ENCODE measurements at places on chromosomes 11 and 22.

- peak overlapping the region; percentile 85 for H3K4me3 ChIP-seq
- peaks cover 99% of the 10 kb centered on the region for H3K4me1 ChIP-seq
- no peak for DNase-seq
Measured at GRCh38 chr11:65432100-65432650, 9.6 kb downstream of the NEAT1 start.

GRCh38 chr11:130241713-130242112, 73.0 kb downstream of the ZBTB44 start:
- no peak for DNase-seq
- peaks cover 12% of the 10 kb centered on the region for H3K4me1 ChIP-seq
- H3K4me3 ChIP-seq, result no peak overlapping the region
- H3K27ac ChIP-seq, result no peak overlapping the region
- peaks cover 28% of the 10 kb centered on the region for H3K36me3 ChIP-seq
- H3K27me3 ChIP-seq, result no peaks in the 10 kb centered on the region

GRCh38 chr11:58775066-58775708, 43.4 kb upstream of the GLYAT start:
- no peaks in the 10 kb centered on the region for H3K4me1 ChIP-seq
- DNase-seq, result no peak
- peaks cover 5% of the 10 kb centered on the region for H3K27me3 ChIP-seq
- H3K27ac ChIP-seq, result no peak overlapping the region
- H3K4me3 ChIP-seq, result no peak overlapping the region
- no peaks in the 10 kb centered on the region for H3K36me3 ChIP-seq

DNA sequence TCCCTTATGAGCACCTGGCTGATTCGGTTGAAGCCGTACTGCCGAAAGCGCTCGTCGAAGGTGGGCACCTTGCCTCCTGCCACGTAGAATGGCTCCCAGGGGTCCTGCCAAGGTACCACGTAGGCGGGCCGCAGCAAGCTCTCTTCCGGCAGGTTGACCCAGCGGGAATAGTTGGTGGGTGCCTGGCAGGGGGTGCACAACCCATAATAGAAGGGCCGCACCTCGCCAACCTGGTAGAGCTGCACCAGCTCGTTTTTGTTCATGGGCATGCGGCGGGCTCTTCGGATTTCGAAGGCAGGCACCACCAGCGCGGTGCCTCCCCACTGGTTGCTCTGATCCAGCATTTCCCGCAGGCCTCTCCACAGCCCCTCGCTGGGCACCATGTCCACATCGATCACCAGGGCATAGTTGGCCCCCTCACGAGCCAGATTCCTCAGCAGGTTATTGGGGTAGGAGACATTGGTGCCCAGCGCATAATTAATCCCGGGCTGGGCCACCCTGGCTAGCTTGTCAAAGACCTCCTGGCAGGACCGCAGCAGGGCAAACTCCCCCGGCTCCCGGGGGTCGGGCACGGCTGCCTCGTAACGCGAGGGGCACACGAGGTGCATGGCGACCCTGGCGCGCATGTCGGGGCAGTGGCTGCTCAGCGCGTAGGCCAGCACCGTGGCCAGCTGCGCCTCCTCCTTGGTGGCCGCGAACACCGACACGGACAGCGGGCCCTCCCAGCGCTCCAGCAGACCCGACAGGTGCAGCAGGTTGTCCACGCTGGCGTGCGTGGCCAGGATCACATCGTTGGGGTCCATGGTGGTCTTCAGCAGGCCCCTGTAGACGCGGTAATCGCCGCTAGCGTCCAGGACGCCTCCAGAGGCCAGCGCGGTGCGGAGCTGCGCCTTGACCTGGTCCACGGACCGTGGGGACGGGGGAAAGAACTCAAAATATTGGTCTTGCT, 679 bp downstream of the B4GAT1 start:
- no peaks in the 10 kb centered on the region for H3K36me3 ChIP-seq
- H3K4me1 ChIP-seq, result peaks cover 45% of the 10 kb centered on the region
- no peaks in the 10 kb centered on the region for H3K27me3 ChIP-seq
- peak overlapping the region; percentile 89 for H3K27ac ChIP-seq

- H3K27ac ChIP-seq, result peak overlapping the region; percentile 97
- H3K4me1 ChIP-seq, result peaks cover 50% of the 10 kb centered on the region
- peak overlapping the region; percentile 65 for H3K4me3 ChIP-seq
- peaks cover 18% of the 10 kb centered on the region for H3K27me3 ChIP-seq
- H3K36me3 ChIP-seq, result peaks cover 6% of the 10 kb centered on the region
- peak; percentile 54 for DNase-seq
Measured at GRCh38 chr22:19719050-19719482, 4.3 kb upstream of the GP1BB start.

DNA sequence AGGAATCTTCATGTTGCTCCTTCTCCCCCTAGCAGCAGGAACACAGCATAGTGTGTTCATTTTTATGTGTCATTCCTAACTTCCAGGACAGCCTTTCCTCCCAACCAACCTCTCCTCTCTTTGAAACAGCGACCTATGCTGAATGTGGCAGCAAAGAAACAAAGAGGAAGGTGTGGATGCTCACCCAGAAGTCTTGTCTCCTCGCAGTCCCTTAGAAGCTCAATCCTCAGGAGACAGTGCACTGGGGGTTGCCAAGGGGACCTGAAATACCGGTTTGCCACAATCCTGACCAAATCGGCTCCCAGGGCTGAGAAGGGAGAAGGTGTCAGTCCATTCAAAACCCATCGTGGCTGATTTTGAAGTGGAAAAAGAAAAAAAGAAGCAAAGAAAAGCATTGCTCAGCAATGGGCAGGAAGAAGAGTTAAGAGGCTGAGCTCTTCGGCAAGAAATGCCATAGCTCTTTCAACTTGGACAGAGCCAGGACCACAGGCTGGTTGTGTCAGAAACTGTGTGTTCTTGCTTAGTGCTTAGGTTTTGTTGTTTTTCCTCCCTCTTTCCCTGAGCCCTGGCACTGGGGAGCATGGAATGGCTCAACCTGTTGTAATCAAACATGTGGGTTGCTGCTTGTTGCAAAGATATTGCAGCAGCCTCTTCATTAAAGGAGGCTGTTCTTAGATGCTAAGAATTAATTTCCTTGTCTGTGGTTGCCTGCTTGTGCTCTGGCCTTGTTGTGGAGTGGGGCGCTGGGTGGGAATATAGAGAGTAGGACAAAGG, 30.4 kb upstream of the TENM4 start:
- H3K4me1 ChIP-seq, result no peaks in the 10 kb centered on the region
- H3K27ac ChIP-seq, result no peak overlapping the region
- no peak for DNase-seq
- no peak overlapping the region for H3K4me3 ChIP-seq
- no peaks in the 10 kb centered on the region for H3K27me3 ChIP-seq
- no peaks in the 10 kb centered on the region for H3K36me3 ChIP-seq

DNA sequence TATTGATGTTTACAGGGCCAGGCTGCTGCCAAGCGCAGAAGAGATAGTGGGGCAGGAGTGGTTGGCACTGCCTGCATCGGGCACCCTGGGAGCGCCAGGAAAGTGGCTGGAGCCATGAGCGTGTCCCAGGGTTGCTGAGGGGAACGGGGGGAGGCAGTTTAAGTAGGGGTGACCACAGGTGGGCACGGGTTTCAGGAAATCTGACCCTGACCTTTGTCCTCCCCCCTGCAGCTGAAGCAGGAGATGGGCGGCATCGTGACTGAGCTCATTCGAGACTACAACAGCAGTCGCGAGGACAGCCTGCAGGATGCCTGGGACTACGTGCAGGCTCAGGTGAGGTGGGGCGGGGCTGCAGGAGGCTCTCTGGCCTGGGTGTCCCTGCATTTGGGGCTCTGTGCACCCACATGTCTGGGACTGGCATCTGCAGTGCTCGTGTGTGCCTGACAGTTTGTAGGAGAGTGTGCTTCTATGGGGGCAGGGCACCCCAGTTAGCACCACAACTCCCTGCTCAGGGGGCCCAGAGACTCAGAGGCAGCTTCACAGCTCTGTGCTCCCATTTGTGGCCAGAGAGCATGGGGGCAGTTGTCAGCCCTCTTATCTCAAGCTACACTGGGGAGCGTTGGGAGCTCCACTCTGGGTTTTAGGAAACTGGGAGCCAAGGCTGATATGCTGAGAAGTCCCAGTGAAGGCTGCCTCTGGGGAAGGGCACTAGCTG, 49.7 kb downstream of the CD82 start:
- H3K4me3 ChIP-seq, result no peak overlapping the region
- H3K4me1 ChIP-seq, result peaks cover 43% of the 10 kb centered on the region
- H3K36me3 ChIP-seq, result no peaks in the 10 kb centered on the region
- no peaks in the 10 kb centered on the region for H3K27me3 ChIP-seq
- no peak for DNase-seq

DNA sequence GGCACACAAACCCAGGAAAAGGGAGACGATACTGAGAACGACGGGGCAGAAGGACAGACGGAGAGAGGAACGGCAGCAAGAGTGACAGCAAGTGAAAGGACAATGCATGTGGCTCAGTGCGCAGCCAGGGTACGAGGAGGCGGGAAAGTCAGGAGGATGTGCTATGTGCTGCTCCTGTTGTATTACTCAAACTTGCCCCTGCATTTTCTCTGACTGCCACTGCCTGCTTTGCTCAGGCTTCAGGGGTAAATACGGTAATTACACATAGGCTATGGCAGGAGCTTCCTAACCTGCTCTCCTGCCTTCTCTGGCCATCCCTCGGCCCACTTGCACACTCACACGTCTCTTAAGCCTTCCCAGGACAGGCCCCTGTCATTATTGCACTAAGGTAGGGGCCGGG, 94.8 kb downstream of the FEZ1 start:
- H3K36me3 ChIP-seq, result no peaks in the 10 kb centered on the region
- H3K27ac ChIP-seq, result no peak overlapping the region
- DNase-seq, result no peak
- H3K27me3 ChIP-seq, result no peaks in the 10 kb centered on the region

Data from heart right ventricle (tissue), 16 donors.